ENCODE measurements at places on chromosomes 4 and X.

DNA sequence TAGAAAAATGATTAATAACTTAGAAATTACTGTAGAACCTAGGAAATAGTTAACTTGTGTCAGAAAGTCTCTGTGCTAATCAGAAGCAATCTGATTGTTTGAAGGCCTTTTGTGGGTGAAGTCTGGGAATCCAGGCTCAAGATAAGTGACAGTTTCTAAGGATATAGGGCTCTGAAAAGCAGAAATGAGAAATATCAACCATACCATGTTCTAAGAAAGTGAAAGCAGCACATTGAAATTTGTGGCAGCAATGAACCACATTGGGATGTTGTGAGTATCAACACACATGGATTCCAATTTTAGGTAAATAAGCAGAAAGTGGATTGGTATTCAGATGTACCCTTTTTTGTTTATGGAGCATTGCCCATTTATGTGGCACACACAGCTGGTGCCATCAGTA is 464.6 kb downstream of the IL15 start:
- DNase-seq, result no peak

DNA sequence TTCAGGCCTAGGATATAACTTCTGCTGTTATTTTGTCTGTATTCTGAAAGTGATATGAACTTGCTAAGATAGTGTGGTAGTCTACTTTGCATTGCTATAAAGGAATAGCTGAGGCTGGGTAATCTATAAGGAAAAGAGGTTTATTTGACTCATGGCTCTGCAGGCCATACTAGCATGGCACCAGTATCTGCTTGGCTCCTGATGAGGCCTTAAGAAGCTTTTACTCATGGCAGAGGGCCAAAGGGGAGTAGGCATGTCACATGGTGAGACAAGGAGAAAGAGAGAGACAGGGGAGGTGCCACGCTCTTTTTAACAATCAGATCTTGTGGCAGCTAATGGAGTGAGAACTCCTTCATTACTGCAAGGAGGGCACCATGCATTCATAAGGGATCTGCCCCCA is 247.3 kb downstream of the GPAT3 start:
- DNase-seq, result no peak

DNA sequence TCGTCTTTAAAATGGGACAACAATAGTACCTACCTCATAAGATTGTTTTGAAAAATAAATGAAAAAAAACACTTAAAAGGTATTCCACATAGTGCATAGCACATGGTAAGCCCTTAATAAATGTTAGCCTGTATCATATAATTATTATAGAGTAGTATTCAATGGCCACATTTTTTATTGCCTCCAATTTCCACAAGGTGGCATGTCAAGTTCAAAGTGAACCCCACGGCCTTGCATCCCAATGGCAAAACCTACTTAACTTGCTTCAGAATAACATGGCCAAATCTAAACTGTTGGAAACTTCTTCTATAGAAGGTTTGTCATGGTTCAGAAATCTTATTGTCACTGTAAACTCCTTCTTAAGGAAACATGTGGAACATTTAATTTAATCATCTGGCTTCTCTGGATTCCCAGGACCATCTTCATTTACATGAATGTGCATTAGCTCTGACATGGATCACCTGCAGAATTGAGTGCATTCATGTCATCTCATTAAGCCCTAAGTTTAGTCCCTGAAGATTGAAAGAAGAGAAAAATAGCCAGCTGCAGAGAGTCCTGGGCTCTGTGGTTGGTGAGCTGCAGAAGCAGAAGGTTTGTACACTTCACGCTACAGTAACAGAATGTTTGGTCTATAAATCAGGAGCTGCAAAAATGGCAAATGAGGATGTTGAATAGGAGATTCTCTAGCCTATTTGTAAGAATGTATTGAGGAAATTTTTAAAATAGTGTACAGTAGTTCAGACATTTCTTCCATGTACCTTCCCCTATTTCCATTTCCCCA is 61.0 kb downstream of the ANXA3 start:
- peak; percentile 11 for DNase-seq

DNA sequence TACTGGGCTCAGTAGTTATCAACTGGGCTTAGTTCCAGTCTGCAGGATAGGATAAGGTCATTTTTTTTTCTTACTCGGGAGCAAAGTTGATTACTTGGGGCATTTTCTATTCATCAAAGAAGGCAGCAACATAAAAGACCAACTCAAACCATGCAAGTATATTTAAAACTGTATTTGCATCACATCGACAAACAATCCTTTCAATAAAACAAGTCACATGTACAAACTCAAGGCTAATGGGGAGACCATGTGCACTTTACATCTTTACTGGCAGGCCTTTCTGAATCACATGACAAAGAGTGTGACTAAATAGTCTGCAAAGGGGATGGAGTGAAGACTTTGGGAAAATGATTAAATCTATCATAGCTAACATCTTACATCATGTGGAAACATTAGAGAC is 610.4 kb upstream of the BOD1L1 start:
- DNase-seq, result no peak

GRCh38 chrX:108285356-108285755 is 152.9 kb downstream of the COL4A6 start:
- no peak for DNase-seq

- no peak for DNase-seq
Measured at GRCh38 chrX:138128027-138128671, 562.2 kb downstream of the ZIC3 start.

DNA sequence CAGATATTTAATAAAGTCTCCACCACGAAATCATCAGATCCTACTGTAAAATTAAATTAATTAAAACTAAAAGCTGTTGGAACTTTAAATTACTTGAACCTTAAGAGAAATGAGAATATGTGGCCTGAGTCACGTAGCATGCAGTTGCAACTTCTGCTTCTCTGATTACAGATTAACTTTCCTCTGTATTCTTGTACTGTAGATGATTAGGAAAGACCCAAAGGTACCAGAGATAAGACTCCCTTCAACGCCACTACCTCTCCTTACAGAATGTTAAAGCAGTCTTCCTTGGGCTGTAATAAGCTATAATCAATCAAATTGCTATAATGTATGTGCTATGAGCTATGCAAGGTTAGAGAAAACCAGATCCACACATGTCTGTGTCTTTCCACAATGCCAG is 47.9 kb downstream of the FAM13A start:
- no peak for DNase-seq

- no peak for DNase-seq
Measured at GRCh38 chr4:169279108-169279507, 8.4 kb upstream of the SH3RF1 start.

- DNase-seq, result no peak
Measured at GRCh38 chr4:140170299-140170698, 16.3 kb upstream of the MAML3 start.

GRCh38 chrX:78658414-78658813 is 714 bp downstream of the RTL3 start:
- DNase-seq, result no peak

GRCh38 chrX:107712231-107713202 is 63.1 kb downstream of the TSC22D3 start:
- DNase-seq, result no peak

DNA sequence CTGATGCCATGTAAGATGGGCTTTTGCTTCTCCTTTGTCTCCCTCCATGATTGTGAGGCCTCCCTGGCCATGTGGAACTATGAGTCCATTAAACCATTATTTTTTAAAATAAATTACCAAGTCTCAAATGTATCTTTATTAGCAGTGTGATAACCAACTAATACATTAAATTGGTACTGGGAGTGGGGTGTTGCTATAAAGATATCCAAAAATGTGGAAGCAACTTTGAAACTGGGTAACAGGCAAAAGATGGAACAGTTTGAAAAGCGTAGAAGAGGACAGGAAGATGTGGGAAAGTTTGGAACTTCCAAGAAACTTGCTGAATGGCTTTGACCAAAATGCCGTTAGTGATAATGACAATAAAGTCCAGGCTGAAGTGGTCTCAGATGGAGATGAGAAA is 526.7 kb downstream of the SH3BGRL start:
- no peak for DNase-seq

DNA sequence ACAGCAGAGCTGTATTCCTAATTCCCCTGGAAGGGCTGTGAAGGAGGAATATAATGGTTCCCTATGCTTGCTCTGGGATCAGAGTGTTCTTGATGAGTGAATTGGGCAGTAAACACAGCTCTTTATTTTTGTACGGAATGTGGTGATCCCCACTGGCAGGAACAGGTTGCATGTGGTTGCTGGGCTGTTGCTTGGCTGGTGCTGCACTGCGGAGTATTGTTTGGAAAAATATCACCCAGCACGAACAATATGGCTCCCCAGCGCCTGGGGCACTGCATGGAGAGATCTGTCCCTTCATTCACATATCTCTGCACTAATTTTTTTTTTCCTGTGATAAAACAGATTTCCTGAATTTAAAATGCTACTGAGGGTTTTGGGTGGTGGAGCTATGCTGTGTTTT is 119.7 kb downstream of the MGST2 start:
- no peak for DNase-seq

GRCh38 chrX:74422576-74423288 is 1.4 kb downstream of the SLC16A2 start:
- peak; percentile 13 for DNase-seq

DNA sequence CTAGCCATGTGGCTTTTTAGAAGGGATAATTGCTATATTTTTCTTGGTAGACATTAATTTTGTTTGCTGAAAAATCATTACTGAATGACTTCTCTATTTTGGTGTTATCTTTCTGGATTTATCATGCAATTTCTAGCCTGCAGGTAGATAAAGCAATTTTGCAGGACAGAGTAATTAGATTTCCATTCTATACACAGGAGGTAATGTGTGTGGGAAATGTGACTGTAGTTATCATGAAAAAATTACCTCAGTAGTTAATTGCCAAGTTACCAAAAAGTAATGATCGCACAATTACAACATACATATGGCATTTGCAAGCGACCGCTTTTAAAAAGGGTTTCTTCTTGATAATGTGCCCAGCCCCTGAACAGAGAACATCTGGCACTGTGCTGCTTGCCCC is 66.1 kb downstream of the KIT start:
- no peak for DNase-seq

GRCh38 chr4:1122505-1122904 is 9.1 kb upstream of the RNF212 start:
- DNase-seq, result no peak

DNA sequence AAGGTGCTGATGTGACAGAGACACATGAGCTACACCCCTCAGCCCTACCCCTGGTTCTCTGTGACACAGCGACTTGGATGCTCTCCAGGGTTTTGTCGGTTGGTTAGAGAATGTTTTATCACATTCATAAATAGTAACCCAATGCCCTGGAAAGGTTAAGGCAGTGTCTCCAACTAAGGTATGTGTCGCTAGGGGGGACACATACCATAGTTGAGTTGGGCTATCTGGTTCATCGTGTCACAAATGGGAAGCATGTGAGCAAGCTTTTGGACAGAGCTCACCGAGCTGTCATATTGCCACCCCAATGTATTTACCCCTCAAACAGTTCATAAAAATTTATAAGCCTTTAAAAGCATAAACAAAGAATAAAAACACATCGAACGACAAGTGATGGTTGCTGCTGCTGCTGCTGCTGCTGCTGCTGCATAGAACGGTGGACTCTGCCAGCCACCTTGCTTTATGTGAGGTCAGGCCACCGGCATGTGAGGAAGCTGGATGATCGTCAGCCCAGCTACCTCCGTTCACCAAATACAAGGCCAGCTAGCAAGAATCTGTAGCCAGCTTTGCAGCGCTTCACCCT is 55.9 kb downstream of the STOX2 start:
- no peak for DNase-seq

DNA sequence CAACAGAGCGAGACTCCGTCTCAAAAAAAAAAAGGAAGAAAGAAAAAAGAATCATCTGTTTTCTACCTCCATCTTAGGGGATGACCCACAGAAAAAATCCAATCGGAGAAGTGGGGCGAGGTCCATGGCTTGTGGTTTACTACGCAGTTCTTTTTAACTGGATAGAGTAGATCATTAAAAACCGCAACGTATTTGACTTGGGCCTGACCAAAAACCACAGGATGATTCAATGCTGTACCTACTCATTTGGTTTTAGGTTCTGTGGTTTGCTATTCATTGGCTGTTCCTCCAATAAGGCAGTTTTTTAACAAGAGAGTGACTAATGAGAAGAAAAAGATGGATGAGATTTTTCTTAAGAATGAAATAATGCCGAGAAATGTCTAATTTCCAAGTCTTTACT is 83.7 kb downstream of the FREM3 start:
- peak; percentile 6 for DNase-seq

DNA sequence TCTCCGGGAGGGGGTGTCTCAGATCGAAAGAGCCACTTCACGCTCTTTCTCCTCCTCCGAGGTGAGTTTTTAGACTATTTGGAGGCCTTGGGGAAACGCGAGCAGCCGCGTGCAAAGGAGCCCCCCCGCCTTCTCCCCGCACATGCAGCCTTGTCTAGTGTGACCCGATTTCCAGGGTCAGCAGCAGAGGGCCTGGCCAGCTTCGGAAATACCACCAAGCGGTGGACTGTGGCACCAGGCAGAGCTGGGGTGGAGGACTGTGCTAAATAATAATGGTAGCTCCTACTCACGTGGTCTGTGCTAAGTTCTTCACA is 79.3 kb upstream of the BCOR start:
- no peak for DNase-seq

GRCh38 chr4:41150401-41150800 is 63.9 kb downstream of the APBB2 start:
- no peak for DNase-seq

DNA sequence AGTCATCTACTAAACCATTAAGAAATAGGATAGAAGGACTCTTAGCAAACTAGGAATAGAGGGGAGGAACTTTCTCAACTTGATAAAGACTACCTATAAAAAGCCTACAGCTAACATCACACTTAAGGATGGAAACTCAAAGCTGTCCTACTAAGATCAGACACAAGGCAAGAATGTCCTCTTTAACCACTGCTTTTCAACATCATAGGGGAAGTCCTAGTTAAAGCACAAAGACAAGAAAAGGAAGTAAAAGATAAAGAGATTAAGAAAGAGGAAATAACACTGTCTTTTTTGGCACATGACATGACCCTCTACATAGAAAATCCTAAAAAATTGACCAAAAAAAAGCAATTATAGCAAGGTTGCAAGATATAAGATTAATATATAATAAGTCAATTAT is 136.6 kb downstream of the FBXW7 start:
- no peak for DNase-seq

- no peak for DNase-seq
Measured at GRCh38 chr4:168374772-168375523, 56.4 kb upstream of the DDX60 start.

DNA sequence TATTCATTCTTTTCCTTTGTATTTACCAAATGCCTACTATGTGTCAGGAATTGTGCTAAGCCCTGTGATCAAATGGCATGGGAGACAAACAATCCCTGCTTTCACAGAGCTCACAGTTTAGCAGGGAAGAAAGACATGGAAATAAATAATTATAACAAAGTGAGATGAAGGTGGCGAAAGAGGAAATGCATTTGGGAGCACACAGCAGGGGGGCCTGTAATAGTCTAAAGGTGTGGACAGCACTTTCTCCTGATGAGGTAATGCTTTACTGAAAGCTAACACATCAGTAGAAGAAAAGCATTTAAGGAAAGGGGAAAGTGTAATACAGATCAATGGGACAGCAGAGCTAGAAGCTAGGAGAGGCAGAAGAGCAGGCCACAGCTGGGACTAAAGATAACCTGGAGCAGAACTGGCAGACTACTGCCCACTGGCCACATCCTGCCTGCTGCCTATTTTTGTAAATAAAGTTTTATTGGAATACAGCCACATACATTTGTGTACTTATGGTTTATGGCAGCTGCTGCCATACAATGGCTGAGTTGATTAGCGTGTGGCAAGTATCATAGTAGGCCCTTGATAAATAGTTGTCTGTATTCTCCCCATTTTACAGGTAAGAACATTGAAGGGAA is 67.1 kb upstream of the TAPT1 start:
- no peak for DNase-seq
